ENCODE measurements at places on chromosomes 5 and 9.

DNA sequence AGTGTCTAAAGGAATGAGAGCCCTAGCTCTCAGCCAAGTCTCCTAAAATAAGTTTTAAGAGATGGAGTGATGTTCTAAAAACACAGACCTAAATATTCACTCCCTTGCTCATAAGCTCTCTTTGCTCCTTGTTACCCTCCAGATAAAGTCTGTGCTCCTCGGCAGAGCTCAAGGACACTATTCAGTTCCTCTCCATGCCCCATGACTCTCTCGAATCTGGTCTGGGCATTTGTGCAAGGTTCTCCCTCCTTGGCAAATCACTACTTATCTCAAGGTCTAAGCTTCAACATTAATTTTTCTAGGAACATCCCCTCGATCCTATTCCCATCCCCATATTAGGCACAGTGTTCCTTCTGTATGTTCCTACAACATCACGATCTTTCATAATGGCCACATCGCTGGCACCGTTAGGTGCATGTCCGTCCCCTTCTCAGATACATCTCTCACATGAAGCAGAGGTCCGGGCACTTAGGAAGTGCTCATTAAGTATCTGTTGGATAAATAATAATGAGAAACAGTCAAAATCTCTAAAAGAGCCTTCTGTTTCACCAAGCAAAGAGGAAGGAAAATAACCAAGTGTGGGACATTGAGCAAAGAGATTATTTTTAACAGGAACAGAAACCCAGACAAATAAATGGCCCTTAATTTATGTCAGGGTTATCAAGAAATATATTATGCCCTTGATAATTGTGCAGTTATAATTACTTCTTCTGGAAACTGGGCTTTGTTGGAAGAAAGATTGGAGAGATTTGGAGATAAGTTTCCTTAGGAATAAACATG, 85.9 kb upstream of the HTR4 start:
- DNase-seq, result peak; percentile 68

DNA sequence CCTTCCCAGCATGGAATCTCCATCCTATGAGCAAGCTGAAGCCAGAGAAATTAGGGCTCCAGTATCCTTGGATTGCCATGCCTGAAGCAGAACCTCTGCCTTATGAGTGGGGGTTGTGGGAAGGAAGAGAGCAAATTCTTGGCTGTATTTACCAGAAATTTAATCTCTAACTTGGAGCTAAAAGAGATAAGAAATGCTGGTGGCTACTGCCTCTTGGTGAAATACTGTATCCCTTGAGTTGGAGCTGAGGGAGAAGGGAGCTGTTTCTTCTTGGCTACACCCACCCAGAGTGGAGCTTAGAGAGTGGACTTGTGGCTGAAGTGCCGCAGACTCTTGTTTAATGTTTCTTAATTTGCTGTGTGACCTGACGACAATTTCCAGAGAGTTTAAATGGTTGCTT, 447.3 kb downstream of the ARHGEF28 start:
- DNase-seq, result no peak

DNA sequence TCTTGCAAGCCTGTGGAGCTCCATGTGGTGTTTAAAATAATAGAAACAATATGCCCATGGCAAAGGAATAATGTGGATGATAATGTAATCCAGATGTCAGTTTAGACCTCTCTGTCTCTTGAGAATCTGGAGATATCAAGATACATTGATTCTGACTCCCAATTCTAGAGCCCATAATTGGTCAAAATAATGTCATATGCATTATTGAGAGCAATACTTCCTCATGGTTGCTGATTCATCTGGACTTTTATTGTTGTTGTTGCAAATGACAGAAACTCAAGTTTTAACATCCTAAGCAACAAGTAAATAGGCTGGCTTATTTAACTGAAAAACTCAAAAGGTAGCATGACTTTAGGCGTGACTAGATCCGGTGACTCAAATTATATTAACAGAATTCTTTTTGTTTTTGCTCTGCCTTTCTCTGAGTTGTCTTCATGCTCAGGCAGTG, 152.1 kb downstream of the PCSK1 start:
- DNase-seq, result no peak

DNA sequence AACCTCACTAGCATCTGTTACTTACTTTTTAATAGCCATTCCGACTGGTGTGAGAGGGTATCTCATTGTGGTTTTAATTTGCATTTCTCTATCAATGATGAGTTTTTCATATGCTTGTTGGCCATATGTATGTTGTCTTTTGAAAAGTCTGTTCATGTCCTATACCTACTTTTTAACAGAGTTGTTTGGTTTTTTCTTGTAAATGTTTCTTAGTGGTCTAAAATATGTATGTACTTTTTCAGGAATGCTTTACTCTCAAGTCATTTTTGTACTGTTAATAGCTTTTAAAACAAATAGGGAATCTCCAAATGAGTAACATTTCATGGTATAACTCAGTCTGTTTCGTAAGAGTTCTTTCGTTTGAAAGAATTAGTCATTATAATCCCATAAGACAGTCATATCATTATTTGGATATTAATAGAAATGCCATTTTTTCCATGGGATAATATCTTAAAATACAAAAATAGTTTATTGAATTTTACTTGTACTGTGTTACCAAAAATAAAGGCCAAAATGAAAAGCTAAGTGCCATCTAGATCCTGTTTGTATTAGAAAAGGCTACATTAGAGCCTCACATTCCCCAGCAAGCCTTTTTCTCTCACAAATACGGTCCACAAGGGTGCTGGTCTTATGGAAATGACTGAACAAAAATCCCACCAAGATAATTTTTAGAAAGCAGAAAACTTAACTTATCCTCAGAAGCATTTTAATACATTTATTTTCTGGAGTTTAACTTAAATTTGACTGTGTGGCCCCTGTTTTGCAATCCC, 247.7 kb downstream of the PJA2 start:
- DNase-seq, result no peak

DNA sequence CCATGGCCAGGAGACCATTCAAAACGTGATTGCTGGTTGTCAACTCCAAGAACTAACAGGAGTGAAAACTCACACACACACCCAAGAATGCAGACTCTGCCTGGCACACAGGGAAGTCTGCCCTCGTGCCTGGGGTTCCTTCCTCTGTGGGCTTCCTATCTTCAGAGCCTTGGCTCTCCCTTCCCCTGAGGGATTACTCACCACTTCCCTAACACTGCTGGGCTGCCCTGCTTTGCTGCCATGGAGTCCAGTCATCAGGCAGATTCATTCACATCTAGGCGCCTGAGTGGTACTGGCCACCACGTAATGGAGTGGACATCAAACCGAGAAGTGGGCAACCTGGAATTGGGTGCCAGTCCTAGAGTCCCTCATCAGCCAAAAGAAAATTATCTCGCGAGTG, 76.4 kb upstream of the PRSS3 start:
- DNase-seq, result no peak

GRCh38 chr5:95912029-95912428, 49.6 kb downstream of the ELL2 start:
- DNase-seq, result no peak

- DNase-seq, result no peak
Observed at GRCh38 chr5:6378766-6379103, 388 bp upstream of the MED10 start.

DNA sequence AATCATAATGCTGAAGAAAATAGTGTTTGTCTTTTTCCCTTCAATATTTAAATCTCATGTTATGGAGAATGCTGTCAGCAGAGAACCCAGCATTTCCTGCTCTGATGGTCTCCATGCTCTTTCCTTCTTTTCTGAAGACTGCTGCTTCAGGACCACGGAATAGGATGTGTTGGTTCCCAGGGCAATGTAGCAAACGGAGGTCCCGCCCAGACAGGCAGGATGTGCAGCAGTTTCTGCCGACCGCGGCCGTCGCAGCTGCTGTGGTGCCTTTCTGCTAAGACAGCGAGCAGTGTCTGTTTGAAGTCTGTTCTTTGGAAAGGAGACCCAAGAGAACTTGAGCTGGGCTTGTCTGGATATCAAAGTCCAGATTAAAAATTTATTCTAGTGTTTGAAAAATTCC, 654.3 kb downstream of the CCDC171 start:
- DNase-seq, result no peak

DNA sequence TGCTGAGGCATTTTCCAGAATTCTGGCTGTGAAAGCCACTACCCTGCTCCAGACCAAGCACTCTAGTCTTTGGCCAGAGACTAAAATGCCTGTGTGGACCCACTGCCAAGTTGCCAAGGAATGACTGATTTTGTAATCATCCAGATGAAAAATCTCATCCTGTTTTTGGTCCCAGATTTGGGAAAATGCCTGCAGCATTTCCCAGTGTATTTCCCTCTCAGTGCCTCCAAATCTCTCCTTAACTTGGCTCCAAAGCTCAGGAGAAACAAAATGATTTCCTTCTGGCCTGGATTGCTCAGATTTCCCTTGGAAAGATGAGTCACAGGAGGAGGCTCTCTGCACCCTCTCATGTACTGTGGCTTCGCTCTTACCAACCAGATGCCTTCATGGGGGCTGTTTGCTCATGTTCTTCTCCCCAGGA, 335.2 kb upstream of the TARS1 start:
- DNase-seq, result no peak

GRCh38 chr5:65190328-65191053, 291.2 kb downstream of the ADAMTS6 start:
- no peak for DNase-seq

GRCh38 chr9:105118636-105119035, 125.8 kb upstream of the SLC44A1 start:
- DNase-seq, result no peak

Data from Karpas-422 (cell line).